ENCODE measurements at places on chromosomes 2 and 18.

GRCh38 chr18:42268798-42269197 lies 313.8 kb downstream of the PIK3C3 start:
- no peak for DNase-seq

DNA sequence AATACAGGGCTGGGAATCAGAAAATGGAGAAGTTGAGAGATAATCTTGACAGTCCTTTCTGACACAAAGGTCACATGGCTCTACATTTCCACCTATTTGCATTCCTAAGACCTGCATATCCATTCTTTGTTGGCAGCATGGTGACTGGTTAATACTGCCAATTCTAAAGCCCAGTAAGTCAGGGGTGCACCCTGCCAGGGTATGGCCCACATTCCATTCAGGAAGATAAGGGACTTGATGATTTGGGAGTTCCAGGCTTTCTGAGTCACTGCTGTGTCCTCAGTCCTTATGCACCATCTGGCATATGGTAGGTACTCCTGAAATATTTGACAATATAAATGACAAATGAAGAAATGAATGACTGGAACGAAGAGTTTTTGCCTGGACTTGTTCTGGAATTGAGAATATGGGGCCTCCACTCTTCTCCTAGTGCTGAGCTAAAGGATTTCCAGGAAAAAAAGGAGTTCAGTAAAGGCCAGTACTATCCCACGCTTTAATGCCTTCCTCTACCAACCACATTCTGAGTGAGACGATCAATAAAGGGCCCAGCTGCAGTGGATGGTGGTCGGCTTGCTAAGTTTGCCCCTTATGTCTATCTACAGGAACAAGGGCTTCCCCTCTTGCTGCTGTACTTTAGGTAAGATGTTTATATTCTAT lies 31.7 kb upstream of the EIF2AK3 start:
- DNase-seq: no peak

- peak; percentile 39 for DNase-seq
Observed at GRCh38 chr2:119826370-119826961, 66.7 kb downstream of the PTPN4 start.

GRCh38 chr2:75199428-75200011 lies at the start of gene TACR1:
TSS of gene TACR1 (minus strand) at chr2:75199520. CDS start at chr2:75198934, 586 bp downstream.
- DNase-seq: peak; percentile 89

DNA sequence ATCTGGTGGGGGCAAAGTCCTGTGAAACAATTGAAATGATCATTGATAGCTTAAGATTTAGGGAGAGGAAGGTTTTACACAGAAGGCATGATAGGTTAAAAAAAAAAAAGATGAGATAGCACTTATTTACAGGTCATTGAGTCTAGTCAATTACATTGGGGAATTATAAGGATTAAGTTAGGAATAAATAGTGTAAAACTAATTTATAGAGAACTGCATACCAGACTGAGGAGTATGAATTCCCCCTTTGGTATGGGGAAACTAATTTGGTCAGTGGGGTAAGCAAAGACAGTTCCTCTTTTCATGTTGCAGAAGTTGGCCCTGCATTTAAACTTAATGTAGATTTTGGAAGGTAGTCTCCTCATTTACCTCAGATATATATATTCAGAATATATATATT lies 10.8 kb downstream of the GLS start:
- DNase-seq: no peak

DNA sequence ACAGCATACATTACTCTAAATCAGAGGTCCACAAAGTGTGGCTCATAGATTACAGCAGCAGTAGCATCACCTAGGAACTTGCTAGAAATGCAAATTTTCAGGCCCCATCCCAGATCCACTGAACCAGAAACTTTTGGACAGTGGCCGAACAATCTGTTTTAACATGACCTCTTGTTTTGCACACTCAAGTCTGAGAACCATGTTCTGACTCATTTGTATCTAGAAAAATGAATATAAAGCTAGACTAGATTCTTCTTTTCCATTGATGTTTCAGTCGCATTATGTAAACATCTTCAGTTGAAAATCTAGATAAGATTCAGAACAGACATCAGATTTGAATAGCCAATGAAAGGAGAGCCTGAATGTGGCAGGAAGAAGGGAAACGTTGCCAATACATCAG lies 608.8 kb downstream of the LRP1B start:
- no peak for DNase-seq

GRCh38 chr2:229335330-229335729 lies 64.2 kb upstream of the PID1 start:
- no peak for DNase-seq

DNA sequence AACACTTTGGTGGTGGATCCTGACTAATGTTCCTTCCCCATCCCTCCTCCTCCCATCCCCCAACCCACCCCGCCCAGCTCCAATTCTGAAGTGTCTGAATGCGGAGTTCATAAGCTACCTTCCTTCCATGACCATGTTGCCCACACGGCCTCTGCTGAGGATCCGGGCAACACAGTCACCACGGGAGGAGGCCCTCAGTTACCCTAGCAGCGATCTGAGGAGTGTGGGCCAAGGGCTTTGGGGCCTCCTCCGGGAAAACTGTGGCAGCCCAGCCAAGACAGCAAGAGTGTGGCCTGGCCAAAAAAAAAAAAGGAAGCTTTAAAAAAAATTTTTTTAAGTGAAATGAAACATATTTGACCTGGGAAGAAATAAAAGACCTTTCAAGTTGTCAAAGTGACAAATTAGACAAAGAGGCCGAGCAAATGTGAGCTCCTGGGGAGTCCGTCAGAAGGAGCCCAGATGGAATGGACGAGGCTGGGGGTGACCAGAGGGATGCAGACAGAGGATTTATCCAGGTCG lies 169.0 kb upstream of the PKDCC start:
- DNase-seq: peak; percentile 86

DNA sequence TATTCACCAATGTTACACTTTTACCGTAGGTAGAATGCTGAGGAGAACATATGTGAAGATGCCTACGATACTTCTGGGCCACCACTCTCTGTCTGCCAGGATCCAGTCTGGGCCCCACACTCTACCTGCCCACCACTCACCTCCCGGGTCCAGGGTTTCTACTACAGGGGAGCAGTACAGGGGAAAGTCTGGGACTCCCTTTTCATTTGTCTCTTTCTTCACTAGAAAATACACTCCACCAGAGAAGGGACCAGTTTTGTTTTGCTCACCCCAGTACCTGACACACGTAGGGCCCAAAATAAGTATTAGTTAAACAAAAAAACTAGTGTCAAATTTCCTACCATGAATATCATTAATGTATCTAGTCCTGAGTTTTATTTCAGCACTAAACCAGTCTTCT lies 21.1 kb downstream of the KANSL3 start:
- DNase-seq: no peak

DNA sequence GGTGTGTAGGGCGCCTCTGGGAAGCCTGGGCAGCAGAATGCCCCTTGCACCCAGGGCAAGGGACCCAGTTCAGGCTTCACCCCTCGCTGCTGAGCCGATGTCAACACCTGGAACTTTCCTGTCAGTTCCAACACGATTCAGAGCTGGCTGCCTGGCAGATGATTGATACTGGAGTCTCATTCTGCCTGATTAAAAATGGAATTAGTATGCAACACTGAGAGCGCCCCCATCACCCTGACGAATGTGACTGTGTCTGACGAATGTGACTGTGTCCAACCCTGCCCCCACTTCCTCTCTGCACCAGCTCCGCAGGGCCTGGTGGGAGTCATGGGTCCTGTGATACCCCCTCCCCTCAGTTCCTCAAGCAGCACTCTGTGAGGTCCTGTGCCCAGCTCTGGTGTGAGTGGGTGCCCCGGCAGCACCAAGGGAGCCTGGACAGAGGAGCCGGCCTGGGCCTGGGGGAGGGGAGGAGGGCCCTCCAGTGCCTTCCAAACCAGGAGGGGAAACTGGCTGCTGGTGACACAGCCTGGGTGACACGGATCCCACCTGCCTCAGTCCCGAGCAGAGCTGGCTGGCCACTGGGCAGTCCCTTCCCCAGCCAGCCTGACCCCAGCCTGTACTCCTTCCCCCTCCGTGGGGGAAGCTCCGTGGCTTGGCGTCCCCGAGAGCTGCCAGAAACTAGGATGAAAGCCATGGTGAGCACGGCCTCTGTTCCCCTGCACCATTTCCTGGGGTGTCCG lies 41.4 kb upstream of the ALPP start:
- no peak for DNase-seq

GRCh38 chr18:56795381-56795780 lies 144.2 kb downstream of the WDR7 start:
- no peak for DNase-seq

DNA sequence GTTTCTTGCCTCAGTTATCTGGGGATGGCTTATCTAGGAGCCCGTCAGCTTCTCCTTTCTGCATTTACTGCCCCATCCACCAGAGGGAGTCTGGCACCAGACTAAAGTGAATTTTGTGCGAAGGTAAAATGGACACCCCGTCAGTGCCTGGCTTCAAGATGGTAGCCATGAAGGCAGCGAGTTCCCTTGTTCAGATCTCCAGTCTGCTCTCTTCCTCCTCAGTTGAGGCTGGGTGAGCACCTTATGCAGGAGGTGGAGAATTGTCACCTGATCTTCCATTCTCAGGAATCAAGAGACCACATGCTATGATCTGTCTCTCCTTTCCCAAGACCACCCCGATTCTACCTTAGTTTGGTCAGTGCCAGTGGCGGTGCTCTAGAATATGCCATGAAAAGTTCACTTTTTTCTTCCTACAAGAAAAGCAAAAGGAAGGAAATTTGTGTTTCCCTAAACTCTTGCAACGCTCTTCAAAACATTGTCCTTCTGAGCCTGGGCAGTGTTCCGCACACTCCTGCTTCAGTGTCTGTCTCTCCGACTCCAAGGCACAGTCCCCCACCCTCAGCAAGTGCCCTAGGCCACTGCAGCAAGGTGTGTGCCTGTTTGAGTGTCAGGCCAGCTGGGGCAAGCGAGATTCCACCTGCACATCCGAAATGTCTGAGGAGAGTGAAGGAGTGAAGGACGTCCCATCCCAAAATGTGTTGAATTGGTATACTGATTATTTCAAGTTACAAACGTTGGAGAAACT lies 168.6 kb downstream of the SS18 start:
- DNase-seq: no peak

DNA sequence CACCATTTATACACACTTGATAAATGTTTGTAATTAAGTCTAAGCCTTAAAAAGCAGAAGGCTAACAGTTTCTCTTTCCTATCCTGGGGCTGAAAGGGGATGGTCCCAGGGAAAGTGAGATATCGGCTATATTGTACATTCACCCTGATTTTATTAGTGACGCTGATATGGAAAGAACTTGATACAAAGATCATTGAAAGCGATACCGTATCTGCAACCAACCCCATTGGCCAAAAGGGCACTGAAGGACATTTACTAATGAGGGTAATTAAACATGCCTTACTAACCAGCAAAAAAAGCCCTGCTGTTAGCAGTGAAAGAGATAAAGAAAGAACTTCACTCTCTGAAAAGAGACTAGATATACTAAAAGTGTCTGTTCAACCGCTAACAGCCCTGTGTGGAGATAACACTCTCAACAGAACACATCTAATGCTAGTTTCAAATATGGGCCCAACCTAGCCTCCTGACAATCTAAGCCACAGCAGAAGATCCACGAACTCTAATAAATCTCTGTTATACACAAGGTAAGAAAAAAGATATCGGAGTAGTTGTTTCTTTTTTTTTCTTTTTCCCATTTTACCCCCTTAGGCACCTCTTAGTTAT lies 200.0 kb downstream of the CDH2 start:
- no peak for DNase-seq

DNA sequence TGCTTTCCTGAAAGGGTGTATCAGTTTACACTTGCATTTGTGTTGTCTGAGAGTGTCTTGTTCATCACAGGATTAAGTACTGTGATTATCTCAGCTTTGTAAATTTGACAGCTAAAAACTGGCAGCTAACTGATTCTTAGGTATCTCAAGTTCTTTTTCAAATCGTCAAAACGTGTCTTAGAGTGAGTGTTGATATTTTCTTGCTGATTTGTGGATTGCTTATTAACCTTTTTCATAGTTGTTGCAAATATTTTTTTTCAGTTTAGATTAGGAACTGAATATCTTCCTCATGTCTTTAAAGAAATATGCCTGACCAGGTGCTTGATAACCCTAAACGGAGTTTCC lies 41.9 kb downstream of the LRRFIP1 start:
- DNase-seq: no peak

DNA sequence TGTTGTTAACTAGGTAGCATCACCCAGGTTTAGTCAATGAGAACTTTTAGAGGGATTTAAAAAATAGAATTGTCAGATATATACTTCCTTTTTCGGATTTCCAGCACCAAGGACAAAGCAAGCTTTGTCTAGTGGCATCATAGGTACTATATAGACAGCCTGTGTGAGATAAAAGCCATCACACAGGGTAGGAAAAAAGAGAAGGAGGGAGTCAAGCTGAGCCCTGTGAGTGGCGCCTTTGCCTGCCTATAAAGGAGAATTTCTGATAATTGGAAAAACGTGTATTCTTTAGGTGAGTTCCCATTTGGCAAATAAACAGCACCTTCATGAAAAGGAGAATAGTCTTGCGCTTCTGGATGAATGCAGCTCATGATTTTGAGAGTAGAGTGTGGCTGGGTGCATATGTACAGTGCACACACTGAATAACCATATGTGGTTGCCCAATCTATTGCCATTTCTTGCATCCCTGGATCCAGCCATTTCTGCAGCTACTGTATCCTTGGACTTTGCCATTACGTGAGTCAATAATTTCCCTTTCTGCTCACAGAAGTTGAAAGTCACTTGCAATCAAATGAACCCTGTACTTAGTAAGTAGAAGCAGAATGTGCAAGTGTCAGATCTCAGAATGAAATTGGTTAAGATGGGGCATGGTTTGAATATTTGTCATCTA lies 559.9 kb upstream of the MEX3C start:
- no peak for DNase-seq

- DNase-seq: no peak
Observed at GRCh38 chr2:240857039-240858008, 11.3 kb upstream of the AGXT start.

DNA sequence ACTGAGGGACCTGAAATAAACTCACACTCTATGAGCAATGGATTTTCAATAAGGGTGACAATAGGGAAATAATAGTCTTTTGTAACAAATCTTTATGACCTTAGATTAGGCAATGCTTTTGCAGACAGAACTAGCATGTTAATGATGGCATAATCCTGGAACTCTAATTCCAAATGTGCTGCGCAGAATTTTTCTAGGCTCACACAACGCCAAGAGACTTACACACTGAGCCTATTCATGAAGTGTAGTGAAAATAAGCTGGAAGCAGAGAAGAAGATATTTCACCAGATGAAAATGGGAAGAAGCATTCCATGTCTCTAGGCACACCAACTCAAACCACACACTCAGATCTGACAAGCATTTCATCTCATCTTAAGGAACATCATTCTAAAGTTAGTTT lies 178.5 kb downstream of the L3MBTL4 start:
- DNase-seq: no peak

- DNase-seq: peak; percentile 37
Observed at GRCh38 chr2:21118302-21118920, 5.4 kb upstream of the TDRD15 start.

- no peak for DNase-seq
Observed at GRCh38 chr2:99948010-99948409, 194.4 kb downstream of the AFF3 start.

GRCh38 chr2:236856848-236857235 lies 228.8 kb upstream of the COPS8 start:
- no peak for DNase-seq

- no peak for DNase-seq
Observed at GRCh38 chr2:130765464-130765863, 10.1 kb downstream of the AMER3 start.
